ENCODE measurements at places on chromosomes 12 and 14.

- no peak for DNase-seq
These were observed 13.7 kb downstream of the TNFRSF1A start for GRCh38 chr12:6328045-6328779.

GRCh38 chr14:102873546-102874061, 48.9 kb upstream of the AMN start:
- DNase-seq, result no peak

GRCh38 chr12:5232826-5233500, 189.3 kb downstream of the KCNA5 start:
- DNase-seq, result no peak

- peak; percentile 88 for DNase-seq
These were observed 52.3 kb downstream of the NEUROD4 start for GRCh38 chr12:55072083-55072482.

DNA sequence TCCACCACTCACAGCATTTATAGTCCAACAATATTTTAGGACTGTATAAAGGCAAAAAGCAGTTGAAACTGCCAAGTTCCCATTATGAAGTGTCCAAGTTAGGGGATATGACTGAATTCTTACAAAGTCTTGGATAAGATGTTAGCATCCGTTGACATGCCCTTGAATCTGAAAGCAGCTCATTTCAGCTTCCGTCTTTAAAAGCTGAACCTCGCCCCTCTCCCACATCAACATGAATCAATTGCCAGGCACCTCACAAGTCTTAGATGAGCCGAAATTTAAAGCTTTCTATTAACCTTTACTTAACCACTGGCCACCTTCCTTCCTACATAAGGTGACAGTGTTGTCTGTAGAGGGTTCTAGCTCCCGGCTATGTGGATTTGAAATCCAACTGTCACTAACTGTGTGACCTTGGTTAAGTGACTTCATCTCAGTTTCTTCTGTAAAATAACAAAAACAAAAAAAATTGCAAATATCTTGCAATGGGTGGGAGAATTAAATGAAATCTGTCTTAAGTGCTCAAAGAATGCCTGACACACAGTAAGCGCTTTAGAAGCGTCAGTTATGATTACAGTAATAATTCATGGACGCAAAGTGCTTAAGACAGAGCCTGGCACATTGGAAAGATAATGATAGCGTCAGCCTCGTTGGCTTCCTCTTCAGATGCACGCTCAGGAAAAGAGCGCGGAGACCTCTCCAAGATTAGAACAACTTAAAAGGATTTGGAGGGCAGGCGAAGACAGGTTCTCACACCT, 1.2 kb downstream of the PPP1CC start:
- peak; percentile 9 for DNase-seq

DNA sequence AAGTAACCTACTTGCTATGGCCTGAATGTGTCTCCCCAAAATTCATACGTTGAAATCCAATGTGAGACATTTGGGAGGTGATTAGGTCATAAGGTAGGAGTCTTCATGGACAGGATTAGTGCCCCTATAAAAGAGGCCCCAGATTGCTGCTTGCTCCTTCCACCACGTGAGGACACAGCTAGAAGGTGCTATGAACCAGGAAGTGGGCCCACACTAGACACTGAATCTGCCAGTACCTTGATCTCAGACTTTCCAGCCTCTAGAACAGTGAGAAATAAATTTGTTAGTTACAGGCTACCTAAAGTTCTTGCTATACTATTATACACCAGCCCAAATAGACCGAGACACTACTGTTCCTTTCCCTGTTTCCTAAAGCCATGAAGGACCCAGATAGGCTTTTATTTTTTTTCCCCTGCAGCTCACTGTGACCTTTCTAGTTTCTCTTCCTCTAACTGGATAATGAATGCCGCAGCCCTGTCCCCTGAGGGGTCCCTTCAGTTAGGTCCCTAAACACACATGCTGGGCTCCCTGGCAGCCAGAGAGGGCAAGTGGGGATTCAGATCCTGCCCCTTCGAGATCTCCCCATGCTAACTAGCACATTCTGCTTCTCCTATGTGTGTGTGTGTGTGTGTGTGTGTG, 19.3 kb downstream of the SLC25A3 start:
- no peak for DNase-seq
